Stimulated activated CD4-positive, alpha-beta T cell treated with anti-CD3 and anti-CD28 coated beads, TNF-alpha, amount 100 ng/mL, for 48 hours (primary cell): ENCODE measurements at places on chromosomes 6 and 20.

DNA sequence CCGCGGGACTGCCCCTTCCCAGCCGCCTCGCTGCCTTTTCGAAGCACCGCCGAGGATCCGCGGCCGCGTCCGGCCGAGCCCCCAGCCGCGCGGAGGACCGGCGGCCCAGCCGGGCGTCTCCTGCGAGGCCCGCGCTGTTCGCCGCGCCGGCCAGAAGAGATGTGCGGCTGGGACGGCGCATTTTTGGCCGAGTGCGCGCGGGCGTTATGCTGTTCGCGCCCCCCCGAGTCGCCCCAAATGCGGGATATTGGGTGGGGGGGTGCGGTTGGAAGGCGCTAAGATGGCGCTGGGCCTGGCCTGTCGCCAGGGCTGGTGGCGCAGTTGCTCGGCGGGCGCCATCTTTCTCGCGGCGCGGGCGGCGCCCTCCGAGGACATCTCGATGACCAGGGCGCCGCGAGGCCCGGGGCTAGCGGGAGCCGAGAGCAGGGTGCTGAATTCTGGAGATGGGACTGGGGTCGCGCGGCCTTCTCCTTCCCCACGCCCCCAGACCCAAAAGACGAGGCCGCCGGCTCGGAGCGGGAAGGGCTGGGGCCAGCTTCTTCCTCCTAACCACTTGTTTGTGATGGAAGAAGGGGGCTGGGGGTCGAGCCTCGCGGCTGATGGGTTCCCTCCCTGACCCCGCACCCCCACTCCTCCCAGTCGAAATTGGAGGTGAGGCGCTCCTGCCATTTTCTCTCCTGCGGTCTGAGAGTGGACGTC is 1.5 kb downstream of the BICRAL start:
- DNase-seq: peak; percentile 55

- DNase-seq: no peak
Measured at GRCh38 chr6:14059791-14060436, 57.7 kb upstream of the CD83 start.

DNA sequence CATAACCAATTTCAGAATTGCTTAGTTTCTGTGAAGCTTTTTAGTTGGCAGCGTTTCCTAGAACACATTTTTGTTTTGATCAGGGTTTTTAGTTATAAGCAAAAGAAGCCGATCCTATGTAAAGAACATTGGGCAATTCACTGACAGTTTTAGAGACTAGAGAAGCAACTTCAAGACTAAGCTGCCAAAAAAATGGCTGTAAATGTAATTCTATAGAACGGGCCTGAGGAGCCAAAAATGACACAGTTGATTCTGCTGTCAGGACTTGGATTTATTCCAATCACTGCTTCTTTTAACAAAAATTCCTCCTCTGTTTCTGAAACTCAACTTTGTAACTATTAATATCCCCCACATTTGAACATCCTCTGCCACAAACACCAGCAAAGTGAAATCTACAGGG is 236.0 kb upstream of the EYS start:
- DNase-seq: no peak

GRCh38 chr20:50312682-50313521 is 122.3 kb downstream of the CEBPB start:
- DNase-seq: no peak

GRCh38 chr20:4087923-4088322 is 72.6 kb upstream of the RNF24 start:
- DNase-seq: no peak

DNA sequence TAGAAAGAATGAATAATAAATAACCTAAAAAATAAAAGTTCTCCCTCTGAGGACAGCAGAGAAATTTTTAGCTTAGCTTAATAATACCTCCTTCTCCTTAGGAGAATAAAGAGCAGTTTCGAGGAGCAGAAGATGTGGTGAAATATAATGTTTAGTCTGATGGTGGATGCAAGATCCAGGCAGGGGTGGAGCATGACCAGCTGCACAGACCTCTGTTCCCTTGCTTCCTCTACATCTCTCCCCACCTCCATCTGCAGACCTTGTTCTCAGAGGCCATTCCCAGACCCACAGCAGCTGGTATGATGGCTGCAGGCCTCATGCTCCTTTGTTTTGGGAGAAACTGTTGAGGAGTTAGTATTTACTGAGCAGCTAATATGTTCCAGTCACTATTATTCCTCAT is 1.5 kb downstream of the BTN3A2 start:
- DNase-seq: no peak

- no peak for DNase-seq
Measured at GRCh38 chr6:10431423-10432164, 16.7 kb upstream of the TFAP2A start.

GRCh38 chr20:62494537-62494936 is 18.7 kb upstream of the GATA5 start:
- no peak for DNase-seq

DNA sequence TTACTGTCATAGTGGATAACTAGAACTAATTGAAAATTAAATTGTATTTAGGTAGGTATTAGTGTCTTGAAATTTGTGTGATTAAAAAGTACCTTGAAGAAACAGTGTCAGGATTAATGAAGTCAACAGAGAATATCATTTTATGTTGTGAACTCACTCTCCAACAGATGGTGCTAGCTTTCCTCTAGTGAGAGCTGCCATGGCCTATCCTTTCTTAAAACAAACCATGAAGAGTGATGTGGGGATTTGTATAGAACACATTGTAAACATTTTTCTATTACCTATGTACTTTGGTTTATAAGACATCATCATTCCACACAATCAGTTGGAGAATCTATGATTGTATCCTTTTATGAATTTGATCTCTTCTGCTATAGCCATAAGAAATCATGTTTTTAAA is 4.8 kb upstream of the SRSF12 start:
- DNase-seq: no peak

DNA sequence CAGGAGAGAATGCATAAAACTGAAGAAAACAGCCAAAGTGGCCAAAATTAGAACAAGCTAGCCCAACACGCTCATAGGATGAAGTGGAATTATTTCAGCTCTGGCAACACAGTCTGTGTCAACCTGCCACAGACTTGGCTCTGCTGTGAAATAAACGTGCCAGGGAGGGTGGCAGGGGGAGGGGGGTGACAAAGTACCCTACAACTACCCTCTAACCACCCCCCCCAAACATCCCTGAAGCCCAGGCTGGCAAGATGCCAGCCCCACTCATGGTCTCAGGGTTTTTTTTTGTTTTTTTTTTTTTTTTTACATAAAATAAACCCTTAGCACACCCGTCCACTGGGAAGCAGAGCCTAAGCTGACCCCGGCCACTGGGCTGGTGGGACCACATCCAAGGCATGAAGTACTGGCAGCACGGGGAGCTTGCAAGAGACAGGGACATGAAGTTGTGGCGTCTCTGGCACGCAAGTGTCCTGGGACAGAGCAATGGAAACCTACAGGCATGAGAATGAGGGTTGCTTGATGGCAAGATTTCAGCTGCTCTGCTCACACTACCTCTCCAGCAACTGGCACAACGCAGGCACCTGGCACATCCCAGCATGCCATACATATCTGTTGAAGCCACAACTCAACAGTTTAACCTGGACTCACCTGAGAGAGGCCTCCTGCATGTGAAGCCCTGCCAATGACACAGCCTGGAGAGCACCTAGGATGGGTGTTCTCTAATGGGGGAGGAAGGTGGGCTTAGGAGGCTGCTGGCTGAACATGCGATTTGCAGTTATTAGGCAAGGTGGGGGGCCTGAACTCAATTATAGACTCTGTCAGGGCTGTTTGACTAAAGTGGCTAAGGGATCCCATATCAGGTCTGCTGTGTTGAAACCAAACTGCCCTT is 76.4 kb downstream of the TRAM2 start:
- DNase-seq: no peak

DNA sequence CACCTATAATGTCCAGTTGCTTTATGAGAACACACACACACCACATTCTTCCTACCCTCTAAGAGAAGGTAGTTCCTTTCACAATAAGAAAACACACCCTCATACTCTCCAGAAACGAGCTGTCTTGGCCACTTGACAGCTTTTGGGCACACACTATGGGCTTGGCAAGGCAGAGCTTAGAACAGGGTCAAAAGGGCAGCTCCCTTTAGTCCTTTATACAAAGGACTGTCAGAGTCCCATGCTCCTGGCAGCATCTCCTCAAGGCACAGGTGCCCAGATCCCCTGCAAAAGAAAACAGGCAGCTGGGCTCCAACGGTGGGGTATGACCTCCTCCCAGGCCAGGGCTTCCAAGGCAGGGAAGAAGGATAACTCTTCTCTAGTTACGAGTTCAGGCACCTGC is 4.9 kb upstream of the LYRM2 start:
- DNase-seq: no peak

- DNase-seq: no peak
Measured at GRCh38 chr6:116682334-116682712, 1.3 kb downstream of the KPNA5 start.

GRCh38 chr6:53347250-53347920 is 1.4 kb downstream of the ELOVL5 start:
- no peak for DNase-seq

DNA sequence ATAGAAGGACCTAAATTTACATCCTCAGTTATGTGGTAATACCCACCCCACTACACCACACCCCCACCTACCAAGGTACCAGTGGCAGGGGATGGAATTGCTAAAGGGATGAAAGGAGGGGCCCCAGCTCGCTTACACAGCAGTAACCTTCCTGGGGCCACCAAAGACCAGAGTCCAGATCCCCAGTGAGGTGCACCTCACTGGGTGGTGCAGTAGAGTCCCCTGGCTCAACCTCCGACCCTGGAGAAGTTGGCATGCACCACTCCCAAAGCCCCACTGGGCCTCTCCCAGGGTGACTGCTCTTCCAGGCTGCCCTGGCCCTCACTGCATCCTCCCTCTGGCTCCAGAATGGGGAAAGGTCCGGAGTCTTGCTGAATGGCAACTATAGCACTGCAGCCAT is 816 bp downstream of the UNC5CL start:
- DNase-seq: no peak

GRCh38 chr6:42199106-42199981 is 4.6 kb upstream of the GUCA1B start:
- no peak for DNase-seq
